NCI-H2171 (cell line): ENCODE measurements at places on chromosomes 3 and 15.
A peak's percentile ranks its signal among the peaks of the same experiment; 100 is the strongest.

GRCh38 chr3:134337511-134338200 lies 36.6 kb downstream of the AMOTL2 start:
- no peak for DNase-seq

DNA sequence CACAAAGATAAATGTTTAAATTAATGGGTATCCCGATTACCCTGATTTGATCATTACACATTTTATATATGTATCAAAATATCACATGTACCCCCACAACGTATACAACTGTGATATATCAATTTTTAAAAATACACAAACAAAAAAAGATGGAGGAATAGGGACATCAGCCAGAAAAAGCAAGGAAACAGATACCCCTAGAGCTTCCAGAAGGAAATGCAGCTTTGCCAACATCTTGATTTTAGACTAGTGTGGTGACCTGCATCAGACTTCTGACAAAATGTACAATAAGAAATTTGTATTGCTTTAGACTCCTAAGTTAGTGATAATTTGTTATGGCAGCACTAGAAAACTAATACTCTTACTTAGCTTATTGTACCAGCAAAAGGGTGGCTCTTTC lies 483.8 kb downstream of the TUSC7 start:
- no peak for DNase-seq

DNA sequence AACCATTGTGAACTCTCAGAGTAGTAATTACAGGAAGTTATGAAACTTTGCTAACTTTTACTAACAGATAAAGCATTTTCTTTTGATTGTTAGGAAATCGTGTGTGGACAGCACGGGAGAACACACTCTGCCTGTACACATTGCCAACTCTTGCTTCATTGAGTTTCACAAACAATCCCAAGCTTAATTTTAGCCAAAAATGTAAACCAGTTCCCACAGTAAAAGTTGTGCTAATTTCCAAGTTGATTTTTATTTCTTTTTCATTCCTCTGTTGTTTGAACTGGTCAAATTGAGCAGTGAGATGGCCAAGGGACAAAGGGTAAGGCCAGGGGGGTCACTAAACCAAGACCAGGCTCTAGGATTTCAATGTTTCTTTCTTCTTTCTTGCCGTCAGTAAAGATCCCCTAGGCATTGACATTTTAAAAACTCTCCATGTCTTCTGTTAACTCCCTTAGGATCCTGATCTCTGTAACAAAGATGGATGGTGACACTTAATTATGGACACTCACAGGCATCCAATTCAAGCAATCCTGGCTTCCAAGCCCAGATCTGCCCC lies 414.9 kb downstream of the RBMS3 start:
- DNase-seq = no peak

DNA sequence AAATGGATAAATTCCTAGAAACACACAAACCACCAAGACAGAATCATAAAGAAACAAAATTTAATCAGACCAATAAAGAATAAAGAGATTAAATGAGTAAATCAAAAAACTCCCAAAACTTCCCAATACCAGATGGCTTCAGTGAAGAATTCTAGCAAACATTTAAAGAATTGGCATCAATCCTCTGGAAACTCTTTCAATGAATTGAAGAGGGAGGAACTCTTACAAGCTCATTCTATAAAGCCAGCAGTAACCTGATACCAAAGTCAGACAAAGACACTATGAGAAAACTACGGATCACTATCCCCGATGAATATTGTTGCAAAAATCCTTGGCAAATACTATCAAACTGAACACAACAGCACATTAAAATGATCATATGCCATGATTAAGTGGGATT lies 81.9 kb upstream of the SLCO2A1 start:
- no peak for DNase-seq

DNA sequence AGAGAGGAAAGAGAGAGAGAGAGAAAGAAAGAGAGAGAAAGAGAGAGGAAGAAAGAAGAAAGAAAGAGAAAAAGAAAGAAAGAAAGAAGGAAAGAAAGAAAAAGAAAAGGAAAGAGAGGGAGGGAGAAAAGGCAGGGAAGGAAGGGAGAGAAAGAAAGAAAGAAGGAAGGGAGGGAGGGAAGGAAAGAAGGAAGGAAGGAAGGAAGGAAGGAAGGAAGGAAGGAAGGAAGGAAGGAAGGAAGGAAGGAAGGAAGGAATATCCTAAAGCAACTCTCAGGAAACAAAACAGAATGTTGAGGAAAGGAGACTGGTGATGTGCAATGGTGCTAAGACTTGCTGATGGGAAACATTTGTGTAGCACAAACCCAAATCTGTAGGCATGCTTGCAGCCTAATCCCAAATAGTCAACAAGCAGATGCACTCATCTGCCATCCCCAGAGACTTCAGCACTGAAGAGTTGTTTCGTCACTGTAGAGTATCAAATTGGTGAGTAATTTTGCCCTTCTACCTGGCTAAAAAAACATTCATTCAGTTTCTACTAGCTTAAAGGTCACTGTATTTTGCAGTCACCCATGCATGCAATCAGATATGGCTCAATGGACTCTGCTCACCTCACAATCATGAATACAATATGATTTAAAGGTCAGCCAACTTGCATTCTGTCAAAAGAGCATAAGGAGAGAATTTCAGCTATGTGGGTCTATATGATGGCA lies 480.3 kb downstream of the FGF12 start:
- peak; percentile 55 for DNase-seq

DNA sequence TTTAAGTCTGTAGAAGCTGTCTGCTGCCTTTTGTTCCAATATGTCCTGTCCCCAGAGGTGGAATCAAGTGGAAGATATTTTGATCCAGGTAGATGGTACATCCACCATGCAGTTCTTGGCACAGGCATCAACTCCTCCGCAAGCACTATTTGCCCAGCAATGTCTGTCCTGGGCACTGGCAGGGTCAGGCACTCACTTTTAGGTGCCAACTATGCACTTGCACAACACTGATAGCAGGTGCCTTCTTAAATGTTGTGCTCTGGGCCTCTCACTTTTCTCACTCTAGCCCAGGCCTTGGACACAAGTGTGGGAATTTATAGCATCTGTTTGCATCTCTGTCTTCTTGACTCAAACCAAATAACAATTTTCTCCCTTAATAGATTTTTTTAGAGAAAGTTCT lies 140.5 kb upstream of the UBE2E2 start:
- no peak for DNase-seq

DNA sequence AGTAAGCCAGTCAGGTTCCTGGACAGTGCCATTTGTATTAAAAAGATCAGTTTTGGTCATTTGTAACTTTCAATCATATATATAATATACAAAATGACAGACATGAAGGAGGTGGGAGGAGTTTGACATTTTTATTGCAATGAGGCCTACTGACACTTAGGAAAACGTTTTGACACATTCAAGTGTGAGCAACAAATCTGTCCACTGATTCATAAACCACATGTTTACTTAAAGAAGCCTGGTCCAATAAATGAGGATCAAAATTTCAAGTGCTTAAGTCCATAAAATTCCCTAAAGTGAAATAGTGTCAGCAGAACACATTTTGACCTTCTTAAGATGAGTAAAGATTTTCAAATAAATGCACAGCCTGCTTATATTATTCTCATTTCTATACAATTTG lies 137.3 kb downstream of the MECOM start:
- DNase-seq = no peak

DNA sequence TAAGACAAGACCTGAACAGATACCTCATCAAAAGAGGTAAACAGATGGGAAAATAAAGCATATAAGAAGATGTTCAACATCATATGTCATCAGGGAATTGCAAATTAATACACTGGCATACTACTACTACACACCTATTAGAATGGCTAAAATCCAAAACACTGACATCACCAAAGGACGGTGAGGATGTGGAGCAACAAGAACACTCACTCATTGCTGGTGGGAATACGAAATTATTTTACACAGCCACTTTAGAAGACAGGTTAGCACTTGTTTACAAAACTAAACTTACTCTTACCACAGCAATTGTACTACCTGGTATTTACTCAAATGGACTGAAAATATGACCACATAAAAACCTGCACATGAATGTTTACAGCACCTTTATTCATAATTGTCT lies 119.6 kb downstream of the GSK3B start:
- no peak for DNase-seq

- no peak for DNase-seq
Observed at GRCh38 chr15:57727031-57727430, 20.5 kb downstream of the POLR2M start.

DNA sequence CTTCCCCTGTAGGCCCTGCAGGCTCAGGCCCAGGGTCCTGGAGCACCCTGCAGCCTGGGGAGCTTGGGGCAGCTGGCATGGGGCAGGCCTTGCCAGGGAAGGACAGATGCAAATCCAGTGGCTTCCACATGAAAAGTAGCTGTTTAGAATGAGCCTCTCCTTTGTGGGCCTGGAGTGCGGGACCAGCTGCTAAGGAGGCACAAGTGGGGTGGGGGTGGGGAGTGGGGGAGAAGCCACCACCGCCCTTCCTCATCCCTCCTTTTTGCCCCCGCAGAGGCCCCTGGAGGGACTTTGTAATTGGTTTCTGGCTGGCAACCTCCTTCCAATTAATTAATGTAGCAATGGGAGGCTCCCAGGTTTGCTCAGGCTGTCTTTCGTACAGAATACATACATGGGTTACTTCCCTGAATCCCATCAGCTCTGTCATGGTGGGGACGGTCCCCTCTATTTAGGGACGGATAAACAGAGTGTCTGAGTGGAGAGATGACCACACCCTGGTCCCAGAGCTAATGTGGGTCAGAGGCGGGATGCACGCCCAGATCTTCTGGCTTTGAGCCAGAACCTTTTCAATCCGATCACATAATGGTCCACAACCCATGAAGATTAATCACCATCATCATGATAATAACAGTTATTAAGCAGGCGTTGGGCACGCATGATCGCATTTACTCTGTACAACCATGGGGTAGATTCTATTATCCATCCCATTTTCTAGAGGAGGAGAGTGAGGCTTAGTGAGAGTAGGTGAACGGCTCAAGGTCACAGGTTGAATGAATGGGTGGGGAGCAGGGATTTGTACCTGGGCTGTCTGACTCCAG lies 6.2 kb downstream of the CORO2B start:
- peak; percentile 16 for DNase-seq

DNA sequence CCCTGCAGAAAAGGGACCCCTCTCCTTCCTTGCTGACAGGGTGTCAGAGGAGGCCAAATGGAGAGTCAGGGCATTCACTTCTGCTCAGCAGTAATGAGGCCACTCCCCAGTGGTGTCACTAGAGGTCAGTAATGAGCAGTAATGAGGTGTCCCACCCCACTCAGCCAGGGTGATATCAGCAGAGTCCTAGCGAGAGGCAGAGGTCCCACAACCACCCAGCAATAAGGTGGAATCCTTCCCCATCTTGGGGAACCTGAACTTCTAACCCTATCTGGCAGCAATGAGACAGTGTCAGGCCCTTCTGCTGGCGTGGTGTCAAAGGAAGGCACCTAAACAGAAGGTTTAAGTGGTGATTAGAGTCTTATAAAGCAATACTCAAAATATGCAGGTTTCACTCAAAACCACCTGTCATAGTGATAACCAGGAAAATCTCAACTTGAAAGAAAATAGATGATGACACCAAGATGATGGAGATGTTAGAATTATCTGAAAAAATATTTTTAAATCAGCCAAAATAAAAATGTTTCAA lies 12.9 kb downstream of the OCA2 start:
- DNase-seq = peak; percentile 16

GRCh38 chr3:197298945-197299854 lies 788 bp upstream of the DLG1 start:
- peak; percentile 1 for DNase-seq

- no peak for DNase-seq
Observed at GRCh38 chr3:50132421-50133282, 22.5 kb upstream of the SEMA3F start.

- no peak for DNase-seq
Observed at GRCh38 chr15:52208306-52208946, 17.2 kb upstream of the GNB5 start.

GRCh38 chr3:15636028-15636709 lies 34.6 kb downstream of the BTD start:
- no peak for DNase-seq

- DNase-seq = no peak
Observed at GRCh38 chr3:78668302-78668701, 1099.5 kb downstream of the ROBO1 start.

- no peak for DNase-seq
Observed at GRCh38 chr3:28279770-28280169, 38.4 kb downstream of the CMC1 start.

DNA sequence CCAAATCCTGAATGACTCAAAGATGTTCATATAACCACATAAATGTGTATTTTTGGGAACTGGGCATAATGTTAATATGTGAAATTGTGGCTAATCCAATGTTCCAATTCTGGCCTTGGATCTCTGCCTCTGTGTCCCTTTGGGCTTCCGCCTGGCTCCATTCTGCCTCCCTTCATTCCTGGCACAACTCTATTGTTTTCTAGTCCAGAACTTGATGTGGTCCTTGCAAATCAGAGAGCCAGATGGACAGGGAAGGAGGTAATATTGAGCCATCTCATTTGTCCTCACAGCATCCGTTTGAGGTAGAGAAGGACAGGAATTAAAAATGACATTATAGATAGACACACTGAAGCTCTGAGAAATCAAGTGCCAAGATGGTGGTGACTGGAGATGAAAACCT lies 355.7 kb upstream of the TBL1XR1 start:
- DNase-seq = no peak

- DNase-seq = no peak
Observed at GRCh38 chr3:29397406-29397805, 116.5 kb downstream of the RBMS3 start.

DNA sequence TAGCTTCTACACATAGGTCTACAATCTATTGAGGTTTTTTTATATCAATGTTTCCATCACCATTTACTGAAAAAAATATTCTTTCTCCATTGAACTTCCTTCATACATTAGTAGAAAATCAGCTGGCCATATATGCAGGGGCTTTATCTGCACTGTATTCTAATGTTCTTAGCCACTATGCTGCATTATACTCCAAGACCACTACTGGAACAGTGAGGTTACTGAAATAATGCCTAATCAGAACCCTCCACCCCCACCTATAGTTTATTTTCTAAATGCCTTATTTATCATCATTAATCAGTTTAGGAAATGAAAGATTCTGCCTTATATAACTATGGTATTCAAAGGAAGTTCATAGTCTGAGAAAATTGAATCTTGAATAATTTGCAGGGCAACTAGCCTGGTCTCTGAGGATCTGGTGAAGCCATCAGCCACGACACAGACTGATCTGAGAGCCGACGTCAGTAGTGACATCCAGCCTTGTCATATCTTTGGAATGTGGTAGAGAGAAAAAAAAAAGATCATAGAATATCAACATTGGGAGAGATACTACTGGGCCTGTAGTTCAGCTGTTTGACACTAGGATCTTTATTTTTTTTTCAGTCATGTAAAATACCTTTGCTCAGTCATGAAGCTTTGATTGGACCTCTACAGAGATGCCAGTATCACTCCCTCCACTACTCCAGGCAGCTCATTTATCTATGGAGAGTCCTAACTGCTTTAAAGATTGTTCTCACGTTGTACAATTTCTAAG lies 66.6 kb downstream of the P3H2 start:
- no peak for DNase-seq

GRCh38 chr3:4994823-4995499 lies 15.7 kb downstream of the BHLHE40 start:
- DNase-seq = no peak

- no peak for DNase-seq
Observed at GRCh38 chr3:150656316-150656715, 47.4 kb downstream of the ERICH6 start.
